ENCODE measurements at places on chromosomes 12 and 14.
A peak's percentile ranks its signal among the peaks of the same experiment; 100 is the strongest.

GRCh38 chr12:102800565-102800964 lies 116.5 kb downstream of the PAH start:
- no peak for DNase-seq

GRCh38 chr12:105806400-105806770 lies 332.4 kb downstream of the NUAK1 start:
- no peak for DNase-seq

GRCh38 chr12:112992541-112993398 lies 14.5 kb downstream of the OAS2 start:
- DNase-seq: peak; percentile 38

- DNase-seq: no peak
Observed at GRCh38 chr14:90836692-90837063, 20.4 kb upstream of the TTC7B start.

DNA sequence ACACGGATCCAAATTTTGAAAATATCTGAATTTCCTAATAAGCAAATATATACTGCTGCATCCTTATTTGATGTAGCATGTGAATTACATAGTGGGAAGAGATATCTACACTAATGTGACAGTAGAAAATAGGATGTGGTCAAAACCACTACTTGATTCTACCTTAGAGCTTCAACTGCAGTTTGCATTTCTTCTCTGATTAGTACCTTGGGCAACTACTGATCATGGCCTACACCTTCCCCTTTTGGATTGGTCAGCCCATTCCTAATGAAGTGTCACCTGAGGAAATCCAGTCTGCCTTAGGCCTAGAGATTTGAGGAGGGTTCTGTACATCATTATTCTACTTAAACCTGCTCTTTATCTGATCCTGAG lies 10.7 kb downstream of the LLPH start:
- DNase-seq: no peak

GRCh38 chr14:90290337-90291011 lies 34.1 kb downstream of the PSMC1 start:
- DNase-seq: no peak

GRCh38 chr12:50397117-50397650 lies 775 bp upstream of the FAM186A start:
- no peak for DNase-seq

- DNase-seq: no peak
Observed at GRCh38 chr14:90976101-90976500, 84.3 kb downstream of the RPS6KA5 start.

DNA sequence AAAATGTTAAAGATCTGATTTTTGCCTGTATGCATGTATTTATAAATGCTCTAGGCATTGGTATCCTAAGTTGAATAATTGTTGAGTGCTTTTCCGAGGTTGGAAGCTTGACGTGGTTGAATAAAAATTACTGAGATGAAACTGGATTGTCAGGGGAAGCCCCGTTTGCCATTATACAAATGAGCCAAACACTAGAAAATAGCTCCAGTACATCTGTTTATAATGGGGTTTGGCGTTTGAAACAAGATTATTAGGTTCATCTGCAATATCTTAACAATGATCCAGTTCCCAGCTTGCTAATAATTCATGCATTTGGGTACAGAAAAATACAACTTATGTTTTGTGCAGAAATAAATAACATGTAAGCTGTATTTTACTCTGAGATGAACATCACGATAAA lies 789.6 kb downstream of the GALC start:
- no peak for DNase-seq

DNA sequence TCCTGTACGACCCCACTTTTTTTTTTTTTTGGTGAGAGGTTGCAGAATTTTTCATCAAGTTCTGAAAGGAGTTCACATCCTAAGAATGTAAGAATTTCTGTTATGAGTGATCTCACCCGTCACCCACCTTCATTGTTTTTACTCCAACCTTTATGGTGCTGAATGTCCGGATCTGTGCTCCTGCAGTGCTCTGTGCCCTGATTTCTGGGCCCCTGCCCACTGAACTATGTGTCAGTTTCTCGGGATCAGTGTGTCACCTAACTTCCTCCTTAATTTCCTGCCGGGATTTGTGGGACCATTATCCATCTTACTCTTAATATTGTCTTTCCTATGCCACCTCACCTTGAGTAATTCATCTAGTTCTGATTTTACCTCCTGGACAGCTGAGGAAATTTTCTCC lies 11.6 kb downstream of the RASSF8 start:
- no peak for DNase-seq

- DNase-seq: no peak
Observed at GRCh38 chr14:76902591-76902990, 76.4 kb downstream of the LRRC74A start.

GRCh38 chr12:24198070-24198469 lies 248.6 kb upstream of the SOX5 start:
- DNase-seq: no peak

- DNase-seq: no peak
Observed at GRCh38 chr12:2615665-2616402, 178.9 kb upstream of the FKBP4 start.

DNA sequence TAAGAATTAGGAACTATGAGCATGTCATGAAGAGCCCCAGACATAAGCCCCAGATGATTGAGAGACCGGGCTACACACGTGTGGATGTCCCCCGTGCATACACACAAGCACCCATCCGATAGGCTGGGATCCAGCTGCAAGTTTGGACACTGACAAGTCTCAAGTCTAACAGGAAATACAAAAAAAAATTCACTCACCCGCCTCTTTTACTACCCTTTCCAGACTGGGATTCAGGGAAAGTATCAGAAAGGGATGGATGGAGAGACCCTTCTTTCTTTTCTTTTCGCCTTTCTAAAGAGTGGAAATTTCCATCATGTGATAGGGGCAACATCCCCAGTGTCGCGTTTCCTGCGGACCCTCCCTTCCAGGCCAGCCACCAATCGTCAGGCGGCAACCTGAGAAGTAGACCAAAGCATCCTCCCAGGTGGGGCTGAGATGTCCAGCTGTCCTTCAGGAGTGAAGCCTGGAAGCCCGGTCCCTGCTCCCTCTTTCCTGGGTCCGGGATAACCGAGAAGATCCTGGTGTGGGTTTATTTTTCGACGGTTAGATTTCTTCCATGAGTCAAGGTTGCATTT lies 6.4 kb upstream of the SLC38A4 start:
- DNase-seq: no peak

DNA sequence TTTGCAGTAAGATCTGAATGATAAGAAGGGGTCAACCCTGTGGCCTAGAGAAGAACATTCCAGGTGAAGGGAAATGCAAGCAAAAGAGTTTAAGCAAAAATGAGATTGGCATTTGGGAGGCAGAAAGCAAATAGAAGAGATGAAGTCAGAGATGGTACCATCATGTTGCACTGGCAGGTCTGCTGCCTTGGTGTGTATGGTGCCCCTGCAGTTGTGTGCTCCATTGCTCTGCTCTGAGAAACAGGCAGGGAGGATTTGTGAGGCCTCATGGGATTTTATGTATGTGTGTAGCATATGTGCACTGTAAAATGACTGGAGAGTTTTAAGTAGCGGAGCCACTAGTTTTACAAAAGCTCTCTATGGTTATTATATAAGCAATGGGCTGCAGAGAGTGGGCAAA lies 6.6 kb downstream of the LDHB start:
- DNase-seq: no peak

GRCh38 chr12:108561852-108562347 lies 496 bp upstream of the ISCU start:
- no peak for DNase-seq

- no peak for DNase-seq
Observed at GRCh38 chr14:85040046-85040685, 489.8 kb upstream of the FLRT2 start.

DNA sequence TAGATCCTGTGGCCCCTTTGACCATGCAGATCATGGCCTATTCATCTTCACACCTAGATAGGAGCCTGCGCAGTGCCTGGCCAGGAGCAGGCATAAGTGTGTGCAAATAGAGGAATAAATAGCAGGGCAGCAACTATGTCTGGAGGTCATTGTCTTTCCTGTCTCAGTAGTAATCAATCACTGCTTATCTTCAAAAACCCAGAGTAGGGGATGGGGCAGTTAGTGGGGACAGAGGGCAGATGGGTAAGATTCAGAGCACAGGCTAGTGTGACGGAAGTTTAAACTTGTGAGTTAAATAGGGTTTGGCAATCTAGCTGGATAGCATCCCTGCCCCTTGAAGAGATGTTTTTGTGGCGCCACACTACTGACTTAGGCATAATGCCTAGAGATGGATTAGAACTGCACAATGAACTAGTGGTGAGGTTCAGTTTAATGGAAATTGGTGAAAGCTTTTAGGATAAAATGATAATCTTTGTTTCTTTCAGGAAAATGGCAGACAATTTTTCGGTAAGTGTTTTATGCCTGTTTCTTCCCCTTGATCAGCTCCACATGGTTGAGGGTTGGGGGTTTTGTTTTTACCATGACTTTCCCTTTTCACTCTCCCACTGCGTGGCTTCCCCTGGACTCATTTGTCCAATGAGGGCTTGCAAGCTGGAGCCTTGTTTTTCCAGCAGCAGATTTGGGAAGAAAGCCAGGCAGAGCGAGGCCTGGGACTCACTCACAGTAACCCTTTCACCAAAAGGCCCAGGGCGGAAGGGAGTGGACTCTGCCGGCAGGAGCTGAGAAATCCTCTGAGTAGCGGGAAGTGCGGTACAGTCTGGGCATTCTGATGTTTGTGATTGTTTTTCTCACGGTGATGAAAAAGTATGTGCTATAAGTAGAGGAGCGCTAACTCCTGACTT lies 8.1 kb downstream of the LGALS3 start:
- DNase-seq: no peak

- no peak for DNase-seq
Observed at GRCh38 chr12:113040722-113041171, 15.8 kb upstream of the DTX1 start.

GRCh38 chr12:49609059-49609874 lies 3.8 kb upstream of the FAM186B start:
- DNase-seq: no peak

GRCh38 chr14:76998910-76999309 lies 29.6 kb downstream of the IRF2BPL start:
- no peak for DNase-seq

- no peak for DNase-seq
Observed at GRCh38 chr12:13801543-13801942, 179.9 kb downstream of the GRIN2B start.

DNA sequence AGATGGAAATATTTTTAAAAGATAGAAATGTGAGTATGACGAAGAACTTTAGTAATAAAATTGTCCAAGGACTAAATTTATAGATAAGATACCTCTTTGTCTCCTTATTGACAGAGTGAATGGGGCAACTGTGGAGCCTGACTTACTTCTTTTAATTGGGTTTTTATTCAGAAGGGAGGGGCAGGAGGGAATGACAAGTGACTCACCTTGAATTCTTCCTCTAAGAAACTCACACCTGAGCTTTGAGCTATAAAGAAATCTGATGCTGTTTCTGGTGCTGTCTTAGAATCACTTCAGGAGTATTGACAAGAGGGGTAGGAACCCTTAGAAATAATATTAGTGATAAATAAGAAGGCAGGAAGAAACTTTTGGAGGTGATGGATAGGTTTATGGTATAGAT lies 951 bp downstream of the NR1H4 start:
- no peak for DNase-seq

GRCh38 chr12:20259786-20260185 lies 108.6 kb upstream of the PDE3A start:
- no peak for DNase-seq

DNA sequence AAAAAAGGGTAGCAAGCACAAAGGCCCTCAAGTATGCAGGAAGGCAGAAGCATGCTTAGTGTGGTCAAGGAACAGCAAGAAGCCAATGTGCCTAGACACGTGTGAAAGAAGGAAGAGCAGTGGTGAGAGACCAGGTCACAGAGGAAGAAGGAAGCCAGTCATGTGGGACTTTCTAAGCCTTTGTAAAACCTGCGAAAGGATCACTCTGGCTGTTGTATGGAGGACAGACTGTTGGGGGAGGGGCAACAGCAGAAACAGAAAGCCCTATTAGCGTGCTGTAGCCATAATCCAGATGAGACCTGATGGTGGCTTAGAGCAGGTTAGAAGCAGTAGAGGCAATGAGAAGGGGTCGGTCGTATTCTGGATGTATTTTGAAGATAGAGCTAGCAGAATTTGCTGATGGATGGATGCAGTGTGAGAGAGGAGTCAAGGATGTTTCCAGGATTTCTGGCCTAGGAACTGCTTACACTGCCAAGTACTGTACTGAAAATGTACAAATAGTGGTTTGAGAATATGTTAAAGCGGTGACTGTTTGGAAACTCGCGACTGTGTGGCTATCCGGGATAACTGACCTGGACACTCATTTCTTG lies 5.7 kb upstream of the MLF2 start:
- no peak for DNase-seq

GRCh38 chr12:81222846-81223592 lies 145.1 kb downstream of the ACSS3 start:
- DNase-seq: no peak

- DNase-seq: no peak
Observed at GRCh38 chr14:105333020-105333490, 18.5 kb downstream of the PACS2 start.

DNA sequence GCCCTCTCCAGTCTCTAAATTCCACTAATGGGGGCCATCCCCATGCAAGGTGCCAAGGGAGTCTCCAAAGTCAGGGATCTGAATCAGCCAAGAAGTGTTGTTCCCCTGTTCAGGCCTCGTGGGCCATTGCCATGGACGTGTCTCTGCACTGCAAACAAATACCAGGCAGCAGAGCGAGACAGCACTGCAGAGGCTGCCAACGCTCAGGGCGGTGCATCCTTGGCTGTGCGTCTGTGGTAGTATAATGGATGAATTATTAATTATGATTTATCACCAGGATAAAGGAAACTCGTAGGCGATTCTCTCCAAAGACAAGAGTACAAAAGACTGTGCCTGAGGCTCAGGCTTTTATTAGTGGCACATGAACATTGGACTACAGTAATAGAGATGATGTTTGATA lies 122.3 kb upstream of the NTF3 start:
- no peak for DNase-seq

DNA sequence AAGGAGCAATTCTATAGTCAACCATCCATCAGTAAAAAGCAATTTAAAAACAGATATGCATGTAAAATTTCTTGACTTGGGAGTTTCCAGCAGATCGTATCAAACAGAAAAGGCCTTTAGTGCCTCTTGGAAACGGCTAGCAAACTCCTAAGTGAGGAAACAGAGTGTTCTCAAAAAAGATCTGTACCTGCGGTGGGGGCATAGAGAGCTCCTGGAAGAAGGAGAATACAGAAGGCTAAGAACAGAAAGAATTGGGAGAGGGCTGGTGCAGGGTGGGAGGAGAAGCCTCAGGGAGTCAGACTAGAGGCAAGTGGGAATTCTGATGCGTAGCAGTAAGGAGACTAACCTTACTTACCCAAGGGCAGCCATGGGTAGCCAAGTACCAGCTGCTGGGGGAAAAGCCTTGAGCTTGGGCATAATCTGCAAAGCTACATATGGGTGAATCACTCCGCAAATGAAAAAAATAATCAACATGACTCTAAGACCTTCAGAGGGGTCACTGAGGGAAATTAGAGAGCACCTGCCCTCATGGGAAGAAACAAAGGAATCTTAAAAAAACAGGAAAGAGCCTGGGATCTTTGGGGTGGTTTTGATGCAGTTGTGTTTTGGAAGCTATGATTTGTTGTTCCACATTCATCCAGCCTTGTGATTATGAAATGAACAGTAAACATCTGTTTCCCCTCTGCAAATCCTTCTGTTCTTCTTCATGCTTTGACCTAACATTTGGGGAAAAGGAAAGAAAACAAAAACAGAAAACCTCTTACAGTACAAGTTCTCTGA lies 10.4 kb downstream of the RHOJ start:
- DNase-seq: no peak

- no peak for DNase-seq
Observed at GRCh38 chr14:24971255-24971654, 78.7 kb downstream of the STXBP6 start.
